ENCODE measurements at places on chromosomes 12 and 14. TPM values are rescaled to one million over a fixed set of nuclear protein-coding genes. Genes with fewer than 3 reads are reported as not detected.

HOXC12 gene
- not detected for total RNA-seq

GRCh38 chr14:94691660-94692034, 78.3 kb downstream of the GSC start:
- DNase-seq: no peak

DNA sequence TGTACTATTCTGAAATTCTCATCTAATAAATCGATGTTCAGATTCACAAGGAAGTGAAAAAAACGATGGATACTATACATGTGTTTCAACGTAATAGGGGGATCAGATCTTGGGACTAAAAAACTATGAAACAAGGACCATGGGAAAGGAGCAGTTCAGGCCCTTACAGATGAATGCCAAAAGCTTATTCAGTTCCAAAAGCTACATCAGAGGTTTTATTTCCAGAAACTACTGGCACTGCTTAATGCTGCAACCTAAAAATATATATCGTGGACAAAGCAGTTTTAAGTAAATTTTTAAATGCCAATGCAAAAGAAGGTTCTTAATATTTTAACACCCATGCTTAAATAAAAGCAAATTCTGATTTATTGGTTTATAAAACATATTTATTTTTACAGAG, 38.5 kb downstream of the LRIG3 start:
- no peak for DNase-seq

- no peak for DNase-seq
Observed at GRCh38 chr14:68441542-68441941, 351.3 kb downstream of the ZFP36L1 start.

GRCh38 chr12:95198914-95199313, 18.4 kb downstream of the FGD6 start:
- DNase-seq: no peak

GRCh38 chr14:98293576-98293975, 978.4 kb downstream of the BCL11B start:
- DNase-seq: no peak

All from liver (tissue), 10 donors.